Pulmonary artery endothelial cell (primary cell): ENCODE measurements at places on chromosomes 11 and 22.

GRCh38 chr22:44024288-44024921 lies at the start of gene PARVB:
Gene PARVB, plus strand, starts transcription at chr22:44024302. Its CDS starts 38 bp downstream, at chr22:44024340.
- DNase-seq: no peak

DNA sequence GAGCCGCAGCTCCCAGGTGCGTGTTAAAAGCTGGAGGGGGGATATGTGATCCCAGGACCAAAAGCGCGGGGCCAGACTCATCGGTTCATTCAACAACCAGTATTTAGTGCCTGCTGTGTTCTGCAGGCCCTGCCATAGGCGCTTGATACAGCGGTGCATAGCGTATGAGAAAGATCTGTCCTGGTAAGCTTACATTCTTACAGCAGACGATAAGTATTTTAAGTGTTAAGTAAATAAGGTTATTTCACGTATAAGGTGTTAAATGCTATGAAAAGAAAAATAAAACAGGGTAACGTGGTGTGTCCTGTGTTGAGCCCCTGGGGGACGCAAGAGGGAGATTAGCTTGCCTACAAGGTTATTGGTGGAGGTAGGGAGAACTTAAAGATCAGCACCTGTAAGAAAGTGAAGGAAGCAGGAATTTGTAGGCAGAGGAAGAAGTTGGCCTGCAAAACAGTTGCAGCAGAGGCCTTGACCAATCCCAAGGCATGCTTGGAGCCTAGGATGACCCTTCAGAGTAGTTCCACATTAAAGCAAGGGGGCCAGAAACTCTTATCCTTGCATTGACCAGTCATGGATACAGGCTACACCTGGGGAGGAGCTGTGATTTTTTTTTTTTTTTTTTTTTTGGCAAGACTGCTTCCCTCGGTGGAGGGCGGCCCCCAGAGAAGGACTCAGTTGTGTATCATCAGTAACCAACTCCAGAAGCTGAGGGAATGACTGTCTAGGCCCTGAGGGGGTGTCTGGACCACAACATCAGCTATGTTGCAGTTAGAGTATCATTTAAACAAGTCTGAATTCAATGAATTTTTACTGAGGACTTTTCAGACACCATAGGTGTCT lies 487 bp upstream of the LIPT2 start:
- no peak for DNase-seq

DNA sequence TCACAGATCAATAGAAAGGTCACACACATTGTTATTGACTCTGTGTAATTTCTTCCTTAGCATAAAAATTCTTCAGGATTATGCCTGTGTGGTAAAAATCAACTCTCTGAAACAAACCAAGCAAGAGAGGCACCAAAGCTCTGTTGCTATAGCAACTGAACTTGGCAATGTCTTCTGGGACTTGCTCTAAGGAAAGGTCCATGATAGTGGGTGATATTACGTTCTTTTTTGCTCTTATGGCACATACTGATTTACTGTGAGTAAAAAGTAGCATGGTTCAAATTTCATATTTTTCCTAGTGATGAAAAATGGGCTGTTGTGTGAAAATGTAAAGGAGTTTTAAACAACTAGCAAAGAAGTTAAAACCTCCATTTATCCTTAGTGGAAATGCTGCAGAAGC lies 66.4 kb downstream of the SVIP start:
- DNase-seq: no peak

GRCh38 chr11:67586568-67587250 lies 3.1 kb downstream of the GSTP1 start:
- DNase-seq: no peak

GRCh38 chr11:130779267-130779666 lies 137.0 kb downstream of the SNX19 start:
- no peak for DNase-seq

DNA sequence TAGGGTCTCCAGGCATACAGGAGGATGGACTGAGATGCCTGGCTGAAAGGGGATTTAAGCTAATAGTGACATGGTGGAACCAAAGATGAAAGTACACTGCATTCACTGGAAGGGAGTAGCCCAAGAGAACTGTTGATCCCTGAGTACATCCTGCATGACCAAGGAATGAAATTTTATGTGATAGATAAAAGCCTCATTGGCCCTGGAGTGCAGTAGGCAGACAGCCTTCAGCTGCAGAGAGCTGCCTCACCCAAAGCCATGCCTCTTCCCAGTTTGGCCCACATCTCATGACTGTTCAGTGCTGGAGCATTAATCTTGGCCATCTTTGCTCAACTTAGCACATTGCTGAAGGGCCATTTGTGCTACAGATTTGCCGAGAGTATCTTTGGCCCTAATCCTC lies 8.0 kb downstream of the KDM4E start:
- no peak for DNase-seq

GRCh38 chr11:76209973-76210930 lies 4.0 kb upstream of the WNT11 start:
- peak; percentile 20 for DNase-seq

DNA sequence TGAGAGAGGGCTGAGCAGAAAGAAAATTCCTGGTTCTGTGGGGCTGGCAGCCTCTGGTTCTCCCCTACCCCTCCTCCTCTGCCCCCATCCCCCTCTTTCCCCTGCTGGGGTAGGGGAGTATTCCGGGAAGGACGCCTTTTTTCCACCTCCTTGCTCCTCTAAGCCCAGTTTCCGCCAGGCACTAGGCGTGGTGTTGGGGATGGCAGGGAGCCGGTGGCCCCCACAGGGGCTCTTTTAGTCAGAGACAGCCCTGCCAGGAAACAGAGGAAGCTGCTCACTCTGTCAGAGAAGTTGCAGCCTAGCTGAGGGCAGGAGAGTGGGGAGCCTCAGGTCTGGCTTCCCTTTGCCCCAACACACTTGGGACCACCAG lies 15.6 kb upstream of the ARHGEF17 start:
- no peak for DNase-seq

- no peak for DNase-seq
Observed at GRCh38 chr11:92277871-92278270, 53.3 kb downstream of the FAT3 start.

GRCh38 chr11:66967670-66968425 lies 7.3 kb upstream of the C11orf86 start:
- DNase-seq: no peak

DNA sequence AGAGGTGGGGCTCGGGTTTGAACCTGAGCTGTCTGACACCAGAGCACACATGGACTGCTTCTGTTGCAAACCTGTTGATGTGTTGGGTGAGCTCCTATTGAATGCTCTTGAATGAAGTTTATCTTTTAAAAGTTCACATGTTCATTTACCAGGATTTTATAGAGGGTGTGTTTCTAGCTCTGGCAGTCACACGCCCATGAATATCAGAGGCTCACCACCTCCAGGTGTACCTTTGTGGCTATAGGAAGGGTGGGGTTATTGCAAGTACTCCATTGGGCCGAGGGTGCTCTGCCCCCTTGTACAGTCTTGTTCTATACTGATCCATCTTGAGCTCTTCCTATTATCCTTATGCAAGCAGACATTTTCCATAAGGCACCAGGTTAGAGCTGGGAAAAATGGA lies 9.2 kb downstream of the ENDOD1 start:
- no peak for DNase-seq

DNA sequence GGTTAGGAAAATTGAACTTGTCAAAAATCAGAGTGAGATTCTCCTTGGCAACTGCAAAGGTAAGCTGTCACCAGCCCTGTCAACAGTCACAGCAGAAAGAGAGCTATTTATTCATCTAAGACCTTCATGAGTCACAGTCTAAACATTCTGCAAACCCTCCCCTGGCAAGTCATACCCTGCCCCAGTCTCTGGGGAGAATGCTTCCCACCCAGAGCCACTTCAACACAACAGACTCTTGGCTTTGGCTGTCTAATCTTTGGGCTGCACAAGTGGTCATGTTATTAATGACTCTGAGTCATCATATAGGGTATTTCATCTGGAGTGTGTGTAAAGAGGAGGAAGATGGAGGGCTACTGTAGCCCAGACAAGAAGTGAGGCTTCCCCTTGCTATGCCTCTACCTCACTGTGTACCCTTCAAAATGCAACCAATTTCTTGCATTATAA lies 153.4 kb downstream of the CCDC34 start:
- DNase-seq: peak; percentile 45

DNA sequence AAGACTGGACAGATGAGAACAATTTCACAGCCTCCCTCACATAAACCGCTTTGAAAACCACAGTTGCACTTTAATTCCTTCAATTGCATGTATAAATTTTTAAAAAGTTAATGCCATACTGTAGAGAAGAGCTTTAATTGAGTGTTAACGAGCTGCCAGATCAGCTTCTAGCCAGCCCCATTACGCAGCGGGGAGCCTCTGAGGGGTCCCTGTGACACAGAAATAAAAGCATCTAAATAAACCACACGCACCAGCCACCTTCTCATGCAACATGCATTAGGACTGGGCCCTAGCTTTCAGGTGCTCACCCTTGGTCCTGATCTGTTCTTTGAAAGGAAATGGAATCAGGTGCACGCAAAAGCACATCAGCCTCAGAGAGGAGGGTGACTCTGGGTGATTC lies 111.7 kb downstream of the SPATA19 start:
- DNase-seq: no peak

GRCh38 chr22:43428005-43428485 lies 16.2 kb downstream of the MPPED1 start:
- no peak for DNase-seq

GRCh38 chr22:49629586-49630447 lies 197.9 kb downstream of the BRD1 start:
- no peak for DNase-seq

DNA sequence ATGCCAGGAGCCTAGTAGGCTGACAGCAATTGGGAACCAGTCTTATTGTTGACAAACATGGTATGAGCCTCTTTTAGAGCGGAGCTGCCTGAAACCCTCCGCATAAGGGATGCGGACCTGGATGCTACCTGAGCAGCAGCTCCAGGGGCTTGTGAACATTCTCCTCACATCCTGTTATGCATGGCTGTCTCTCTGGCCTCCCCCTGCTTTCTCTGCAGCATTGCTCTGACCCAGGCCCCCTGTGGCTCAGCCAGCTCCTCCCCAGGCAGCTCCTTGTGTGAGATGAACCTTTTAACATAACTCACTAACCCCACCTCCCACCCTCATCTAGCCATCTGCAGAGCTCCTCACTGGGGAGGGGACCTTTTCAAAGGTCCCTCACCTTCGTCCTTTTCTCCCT lies 6.0 kb downstream of the BMAL1 start:
- no peak for DNase-seq

GRCh38 chr11:44219830-44220796 lies 89.8 kb downstream of the ALX4 start:
- DNase-seq: no peak

GRCh38 chr11:14312736-14313438 lies 46.1 kb downstream of the RRAS2 start:
- DNase-seq: no peak

DNA sequence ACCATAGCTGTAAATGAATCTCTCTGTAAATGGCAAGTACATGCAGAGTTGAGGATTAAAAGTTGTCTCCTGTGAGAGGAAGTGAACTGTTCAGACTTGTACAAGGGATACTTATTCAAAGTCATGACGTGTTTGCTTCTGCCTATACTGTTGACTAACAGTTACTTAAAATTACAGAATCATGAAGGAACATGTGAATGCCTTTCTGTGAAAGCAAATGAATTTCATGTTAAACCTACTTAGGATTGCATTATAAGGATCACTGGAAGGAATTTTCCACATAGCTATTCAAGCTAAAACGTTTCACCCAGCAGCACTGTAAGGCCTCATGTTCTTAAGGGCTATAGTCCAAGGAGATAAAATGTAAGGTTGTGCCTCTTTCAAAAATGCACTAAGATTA lies 93.4 kb upstream of the BIRC3 start:
- DNase-seq: no peak

GRCh38 chr11:58934945-58935513 lies 4.3 kb upstream of the GLYATL1 start:
- no peak for DNase-seq

- DNase-seq: no peak
Observed at GRCh38 chr11:28963187-28963586, 855.0 kb downstream of the METTL15 start.

- no peak for DNase-seq
Observed at GRCh38 chr11:19632499-19632834, 80.2 kb upstream of the NAV2 start.

DNA sequence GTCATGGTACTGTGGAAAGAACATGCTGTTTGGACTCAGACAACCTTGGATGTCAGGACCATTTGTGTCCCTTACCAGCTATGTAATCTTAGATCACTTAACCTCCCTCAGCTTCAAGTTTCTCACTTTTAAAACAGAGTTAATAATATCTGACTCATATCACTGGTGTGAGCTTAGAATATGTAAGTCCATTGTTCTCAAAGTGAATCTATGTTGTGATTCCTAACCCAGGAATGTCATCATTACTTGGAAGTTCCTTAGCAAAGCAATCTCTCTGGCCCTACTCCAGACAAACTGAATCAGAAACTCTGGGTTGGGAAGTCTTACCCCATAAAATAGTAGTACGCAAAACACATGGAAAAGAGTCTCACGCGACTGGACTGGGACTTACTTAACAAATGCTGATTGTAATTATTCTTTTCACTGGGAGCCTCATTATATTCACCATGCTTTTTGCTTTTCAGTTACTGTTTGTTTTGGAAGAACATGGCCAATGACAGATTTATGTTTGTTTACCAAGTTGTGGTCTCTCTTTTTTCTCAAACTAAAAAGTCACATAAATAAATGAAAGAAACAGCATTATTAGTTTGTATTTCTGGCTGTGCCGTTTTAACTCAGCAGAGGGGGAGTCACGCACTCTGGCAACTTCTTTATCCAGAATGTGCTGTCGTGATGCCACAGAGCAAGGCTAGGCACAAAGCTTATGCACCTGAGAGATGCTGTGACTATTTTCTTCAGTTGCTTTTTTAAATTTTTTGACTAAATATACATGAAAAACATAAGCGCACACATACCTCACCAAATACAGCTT lies 217.7 kb upstream of the CTSC start:
- DNase-seq: peak; percentile 99

DNA sequence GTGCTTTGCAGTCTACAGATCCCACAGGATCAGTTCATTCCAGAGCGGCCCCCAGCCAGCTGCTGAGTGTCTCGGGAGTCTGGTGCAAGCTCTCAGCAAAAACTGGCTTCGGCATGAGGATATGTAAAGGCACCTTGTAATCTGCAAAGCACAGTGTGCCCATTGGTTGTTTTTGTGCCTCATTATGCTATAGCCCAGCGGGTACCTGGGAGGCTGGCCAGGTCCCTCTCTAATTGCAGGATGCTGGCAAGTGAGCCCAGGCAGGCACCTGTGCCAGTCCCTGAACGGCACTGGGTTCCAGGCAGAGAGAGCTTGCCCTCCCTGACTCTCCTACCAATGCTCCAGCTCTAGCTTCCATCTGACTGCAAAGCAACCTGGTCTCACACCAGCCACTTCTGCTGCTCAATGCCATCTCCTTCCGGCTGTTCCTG lies 128.7 kb downstream of the DSCAML1 start:
- DNase-seq: no peak
